ENCODE measurements at places on chromosomes 5 and 9. TPM values are rescaled to one million over a fixed set of nuclear protein-coding genes. Genes with fewer than 3 reads are reported as not detected.

The FOXI1 gene
- not detected for total RNA-seq

The IRGM gene
- not detected for total RNA-seq

The SAXO1 gene
- not detected for total RNA-seq

The ROR2 gene
- not detected for total RNA-seq

The SLC6A3 gene
- total RNA-seq: not detected

DNA sequence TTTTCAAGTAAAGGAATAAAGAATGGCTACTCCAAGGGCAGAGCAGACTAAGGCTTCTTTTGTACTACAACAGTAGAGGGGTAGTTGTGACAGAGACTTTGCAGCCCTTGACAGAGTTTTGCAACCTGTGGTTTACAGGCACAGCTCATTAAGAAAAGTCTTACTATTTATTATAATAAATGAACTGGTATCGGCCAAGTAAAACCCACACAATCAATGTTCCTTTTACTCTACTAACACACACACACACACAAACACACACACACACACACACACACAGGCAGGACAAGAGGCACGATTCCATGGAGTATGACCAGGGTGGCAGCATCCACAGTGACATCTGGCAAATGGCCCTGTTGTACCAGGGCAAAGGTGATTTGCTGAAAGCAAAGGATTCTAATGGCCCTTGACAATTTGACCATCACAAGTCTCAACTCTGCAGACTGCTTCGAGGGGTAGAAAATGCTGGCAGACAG is 59.1 kb upstream of the GOLPH3 start:
- no peak for DNase-seq

DNA sequence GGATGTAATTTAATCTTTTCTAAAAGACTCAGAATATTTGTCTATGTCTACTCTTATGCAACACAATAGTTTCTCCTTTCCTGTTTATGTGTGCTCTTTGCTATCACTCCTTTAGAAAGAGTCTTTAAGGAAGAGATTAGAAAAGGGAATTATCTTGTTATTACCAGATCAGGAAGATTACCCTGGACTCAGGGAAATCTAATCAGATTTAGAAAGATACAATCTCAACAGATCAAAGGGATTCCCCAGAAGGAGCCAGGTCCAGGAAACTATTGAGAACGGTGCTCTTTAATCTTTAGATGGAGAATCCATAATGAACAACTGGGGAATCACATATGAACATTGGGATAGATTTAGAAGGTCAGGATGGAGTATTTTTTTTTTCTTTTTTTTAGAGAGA is 32.4 kb upstream of the ZFR start:
- no peak for DNase-seq

DNA sequence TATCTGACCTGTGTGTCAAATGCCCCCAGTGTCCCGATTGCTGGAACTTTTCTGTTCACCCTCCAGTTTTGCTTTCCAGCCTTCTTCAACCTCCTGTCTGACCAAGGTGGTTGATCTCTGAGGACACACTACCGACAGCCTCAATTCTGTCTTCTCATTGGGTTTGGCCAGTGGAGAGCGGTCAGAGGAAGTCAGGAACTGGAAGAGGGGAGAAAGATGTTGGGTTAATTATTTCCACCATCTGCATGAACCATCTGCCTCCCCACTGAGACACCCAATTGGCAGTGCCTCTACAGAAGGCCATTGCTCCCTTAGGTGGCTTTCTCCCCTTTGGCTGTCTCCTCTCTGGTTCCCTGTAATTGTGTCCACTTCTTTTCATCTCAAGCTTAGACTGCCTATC is 154.3 kb upstream of the RAI14 start:
- no peak for DNase-seq

GRCh38 chr9:82606492-82607382 is 456.2 kb downstream of the RASEF start:
- peak; percentile 63 for DNase-seq

DNA sequence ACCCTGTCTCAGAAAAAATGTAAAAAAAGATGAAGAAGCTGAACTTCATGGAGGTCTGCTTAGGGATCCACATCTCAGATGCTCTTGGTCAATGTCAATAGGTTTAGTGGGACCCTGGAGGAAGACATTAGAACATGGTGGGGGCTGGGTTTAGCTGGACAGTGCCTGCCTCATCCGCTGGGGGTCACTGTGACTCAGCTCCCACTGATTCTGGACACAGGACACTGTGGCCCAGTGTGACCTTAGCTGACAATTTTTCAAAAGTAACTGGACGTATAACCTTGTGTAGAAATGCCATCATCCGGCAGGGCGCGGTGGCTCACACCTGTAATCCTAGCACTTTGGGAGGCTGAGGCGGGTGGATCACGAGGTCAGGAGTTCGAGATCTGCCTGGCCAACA is 7.3 kb upstream of the HNRNPAB start:
- DNase-seq: peak; percentile 34

DNA sequence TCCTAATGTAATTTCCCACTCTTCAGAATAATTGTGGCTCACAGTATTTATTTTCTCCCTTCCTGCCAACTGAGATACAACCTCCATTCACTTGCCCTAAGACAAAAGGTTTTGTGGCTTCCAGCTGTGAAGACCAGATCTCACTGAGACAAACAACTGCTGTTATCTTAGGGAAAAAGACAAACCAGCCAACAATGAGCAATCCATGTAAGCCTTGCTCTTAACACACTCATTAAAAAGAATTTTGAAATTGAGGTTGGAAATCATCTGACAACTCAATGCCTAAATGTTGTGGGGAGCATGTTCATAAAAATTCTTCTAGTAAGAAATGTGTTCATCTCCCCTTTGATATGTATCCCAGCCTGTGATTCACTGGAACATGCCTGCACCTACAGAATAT is 132.9 kb downstream of the ADAMTSL1 start:
- DNase-seq: peak; percentile 32

- DNase-seq: peak; percentile 99
Measured at GRCh38 chr5:81751009-81751835, at the start of gene SSBP2. Gene SSBP2, minus strand, starts transcription at chr5:81751097. Its CDS starts 55 bp downstream, at chr5:81751042.

DNA sequence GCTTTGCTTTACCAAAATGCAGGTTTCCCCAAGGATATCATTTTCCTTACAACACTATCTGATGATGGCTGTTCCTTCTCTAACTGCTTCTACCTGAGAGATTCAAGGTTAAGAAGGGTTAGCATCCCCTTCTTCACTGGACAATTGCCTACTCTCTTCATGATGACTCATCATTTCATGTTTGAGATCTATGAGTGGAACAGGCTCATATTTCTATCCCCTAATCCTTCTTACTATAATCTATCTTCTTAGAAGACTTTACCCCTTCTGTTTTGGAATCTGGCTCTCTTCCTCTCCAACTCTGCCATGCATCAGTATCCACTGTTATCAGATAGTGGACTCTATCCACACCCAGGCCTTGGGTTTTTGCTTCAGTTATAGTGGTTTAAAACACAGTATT is 54.3 kb downstream of the NR3C1 start:
- DNase-seq: no peak

GRCh38 chr9:89532478-89532877 is 34.6 kb upstream of the SEMA4D start:
- DNase-seq: no peak

DNA sequence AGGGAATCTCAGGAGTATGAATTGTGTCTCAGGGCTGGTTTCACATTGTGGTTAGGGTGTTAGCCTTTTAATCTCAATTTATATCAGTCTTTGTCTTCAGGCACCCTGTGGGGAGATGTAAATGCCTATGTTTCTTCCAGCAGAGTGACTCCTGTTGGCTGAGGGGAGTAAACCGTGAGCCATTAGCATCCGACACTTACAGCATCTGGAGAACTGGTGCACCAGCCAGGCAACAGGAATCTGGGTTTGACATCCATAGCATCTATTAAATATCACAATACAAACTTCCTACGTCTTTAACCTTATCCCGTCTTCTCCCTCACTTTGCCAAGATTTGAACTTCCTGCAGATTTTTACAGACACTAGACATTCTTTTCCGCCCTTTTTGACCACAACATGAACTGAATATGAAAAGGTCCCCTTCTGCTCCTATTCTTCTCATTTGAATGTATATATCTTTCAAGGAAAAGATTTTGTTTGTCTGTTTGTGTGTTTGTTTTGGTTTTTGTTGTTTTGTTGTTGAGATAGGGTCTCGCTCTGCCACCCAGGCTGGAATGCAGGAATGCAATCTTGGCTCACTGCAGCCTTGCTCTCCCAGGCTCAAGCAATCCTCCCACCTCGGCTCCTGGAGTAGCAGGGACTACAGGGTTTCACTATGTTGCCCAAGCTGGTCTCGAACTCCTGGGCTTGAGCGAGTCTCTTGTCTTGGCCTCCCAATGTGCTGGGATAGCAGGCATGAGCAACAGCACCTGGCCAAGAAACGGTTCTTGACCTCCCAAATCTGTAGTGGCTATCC is 626.2 kb downstream of the TLR4 start:
- DNase-seq: no peak

- DNase-seq: no peak
Measured at GRCh38 chr5:114184006-114184405, 177.9 kb upstream of the KCNN2 start.

DNA sequence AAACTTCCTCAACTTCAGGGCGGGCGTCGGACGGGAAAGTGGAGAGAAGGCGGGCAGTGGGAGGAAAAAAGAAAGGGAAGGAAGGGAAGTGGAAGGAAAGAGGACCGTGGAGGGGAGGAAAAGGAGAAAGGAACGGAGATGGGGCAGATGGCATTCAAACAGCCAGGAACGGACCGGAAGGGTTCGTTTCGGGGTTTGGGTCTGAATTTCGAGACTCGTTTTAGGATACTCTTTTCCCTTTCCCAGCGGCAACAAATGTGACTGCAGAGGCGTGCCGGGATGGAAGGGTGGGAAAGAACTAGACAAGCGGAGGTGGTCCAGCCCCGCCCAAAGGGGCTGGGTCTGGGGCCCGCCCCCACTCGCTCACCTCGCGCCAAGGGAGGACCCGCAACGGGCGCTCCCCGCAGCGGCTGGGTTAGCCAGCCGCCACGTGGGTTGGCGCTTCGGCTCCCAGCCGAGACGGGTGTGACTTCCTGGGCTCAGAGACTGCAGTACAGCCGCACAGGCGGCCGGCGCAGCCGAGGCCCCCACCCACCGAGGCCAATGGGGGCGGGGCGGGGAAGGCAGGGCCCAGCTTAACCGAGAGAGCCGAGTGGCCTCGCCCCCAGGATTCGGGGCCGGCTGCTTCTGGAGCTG is 2.7 kb downstream of the VCAN start:
- DNase-seq: no peak

GRCh38 chr5:14142202-14142826 is 828 bp upstream of the TRIO start:
- peak; percentile 43 for DNase-seq

DNA sequence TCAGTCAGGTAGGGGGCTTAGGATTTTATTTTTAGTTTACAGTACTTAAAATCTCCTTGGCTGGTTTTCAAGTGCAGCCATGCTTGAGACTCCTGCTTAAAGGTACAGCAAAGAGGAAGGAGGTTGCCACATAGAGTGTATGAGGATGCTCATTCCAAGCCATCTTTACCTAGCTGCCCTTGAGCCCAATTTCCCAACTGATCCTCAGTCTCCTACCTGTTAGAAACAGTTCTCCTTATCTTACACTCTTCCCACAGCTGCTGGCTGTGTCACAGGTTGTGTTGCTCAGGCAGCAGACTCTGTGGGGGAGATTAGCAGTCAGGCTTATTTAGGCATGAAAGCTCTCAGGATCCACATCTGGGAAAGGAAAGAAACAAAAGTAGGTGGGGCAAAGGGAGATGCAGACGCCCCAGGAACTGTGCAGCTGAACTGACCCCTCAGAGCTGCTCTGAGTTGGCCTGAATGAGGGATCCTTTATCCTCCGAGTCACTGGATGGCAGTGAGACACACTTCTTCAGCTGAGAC is 95.1 kb downstream of the NMUR2 start:
- DNase-seq: no peak

DNA sequence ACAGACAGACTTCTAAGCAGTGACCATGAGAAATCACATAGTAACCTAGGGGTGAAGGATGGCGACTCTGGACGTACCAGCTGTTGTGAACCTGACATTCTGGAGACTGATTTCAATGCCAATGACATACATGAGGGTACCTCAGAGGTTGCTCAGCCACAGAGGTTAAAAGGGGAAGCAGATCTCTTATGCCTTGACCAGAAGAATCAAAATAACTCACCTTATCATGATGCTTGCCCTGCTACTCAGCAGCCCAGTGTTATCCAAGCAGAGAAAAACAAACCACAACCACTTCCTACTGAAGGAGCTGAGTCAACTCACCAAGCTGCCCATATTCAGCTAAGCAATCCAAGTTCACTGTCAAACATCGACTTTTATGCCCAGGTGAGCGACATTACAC is 38.0 kb upstream of the CCDC152 start:
- DNase-seq: no peak

- no peak for DNase-seq
Measured at GRCh38 chr9:125505988-125506438, 201.0 kb downstream of the MAPKAP1 start.

GRCh38 chr5:56350011-56350596 is 117.0 kb upstream of the ANKRD55 start:
- DNase-seq: no peak

DNA sequence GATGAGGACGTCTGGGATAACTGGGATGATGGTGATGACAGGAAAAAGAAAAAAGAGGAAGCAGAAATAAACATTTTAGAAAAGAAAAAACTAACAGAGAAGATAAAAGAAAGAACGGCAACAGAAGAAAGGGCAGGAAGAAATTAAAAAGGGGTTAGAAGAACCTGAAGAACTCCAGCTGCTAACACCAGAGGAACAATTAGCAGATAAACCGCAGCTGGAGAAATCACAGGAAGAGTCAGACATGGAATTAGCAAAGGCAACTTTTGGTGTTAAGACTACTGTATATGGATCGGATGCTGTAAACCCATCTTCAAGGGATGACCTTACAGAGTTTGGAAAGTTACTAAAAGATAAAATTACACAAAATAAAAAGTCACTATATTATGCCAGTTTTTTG is 15.4 kb downstream of the CTSL start:
- DNase-seq: no peak
